ENCODE measurements at places on chromosomes 6 and 20. TPM values are rescaled to one million over a fixed set of nuclear protein-coding genes. Genes with fewer than 3 reads are reported as not detected.

DNA sequence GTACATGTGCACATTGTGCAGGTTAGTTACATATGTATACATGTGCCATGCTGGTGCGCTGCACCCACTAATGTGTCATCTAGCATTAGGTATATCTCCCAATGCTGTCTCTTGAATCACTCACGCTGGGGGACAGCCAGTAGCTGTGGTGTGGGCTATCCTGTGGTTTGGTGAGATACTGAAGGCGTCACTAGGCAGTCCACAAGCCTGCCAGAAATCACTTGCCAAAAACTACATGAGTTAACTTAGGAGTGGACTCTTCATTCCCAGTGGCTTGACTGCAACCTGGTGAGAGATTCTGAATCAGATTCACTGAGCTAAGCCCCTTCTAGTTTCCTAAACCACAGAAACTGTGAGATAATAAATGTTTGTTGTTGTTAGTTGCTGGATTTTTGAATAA, 191.3 kb downstream of the TSHZ2 start:
- no peak for DNase-seq

DNA sequence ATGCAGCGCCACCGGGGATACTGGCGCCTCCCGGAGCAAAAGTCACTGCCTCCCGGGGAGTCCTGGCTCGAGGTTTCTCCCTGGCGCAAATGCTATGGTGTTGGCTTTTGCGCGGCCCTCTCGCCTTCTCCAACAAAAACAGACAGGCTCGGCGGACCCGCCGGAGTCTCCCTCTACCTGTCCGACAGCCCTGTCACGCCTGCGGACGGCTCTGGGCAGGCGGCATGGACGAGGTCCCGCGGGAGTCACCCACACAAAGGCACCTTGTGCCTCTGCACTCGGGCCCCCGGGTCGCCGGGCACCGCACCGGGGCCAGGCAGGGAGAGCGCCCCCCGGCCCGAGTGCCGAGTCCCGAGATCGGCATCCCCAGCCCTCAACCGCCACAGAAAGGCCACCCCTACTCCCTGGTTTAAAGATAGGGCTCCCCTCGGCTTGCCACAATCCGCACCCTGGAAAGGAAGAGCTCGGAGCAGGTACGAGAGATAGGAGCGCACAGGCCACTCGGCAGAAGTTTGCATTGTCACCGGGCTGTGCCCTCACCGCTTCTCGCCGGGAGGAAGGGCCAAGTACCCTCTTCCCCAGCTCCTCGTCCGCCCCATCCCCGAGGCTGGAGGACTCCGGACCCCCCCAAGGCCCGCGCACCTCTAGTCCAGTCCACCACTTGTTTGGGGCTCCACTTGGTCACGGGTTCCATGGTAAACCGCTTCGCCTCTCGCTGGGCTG, 903 bp downstream of the CNKSR3 start:
- DNase-seq = no peak

RGS19 gene
- total RNA-seq = 172 TPM

HDAC2 gene
- total RNA-seq = 74.7 TPM

HCRTR2 gene
- total RNA-seq = not detected

Measured in Karpas-422 (cell line).